Esophagus mucosa (tissue), 1 donor: ENCODE measurements at places on chromosomes 7 and 10.
A peak's percentile ranks its signal among the peaks of the same experiment; 100 is the strongest.

- ATAC-seq = no peak
Measured at GRCh38 chr10:26721561-26721960, 24.1 kb downstream of the PDSS1 start.

- no peak for ATAC-seq
Measured at GRCh38 chr7:10584886-10585285, 388.8 kb upstream of the PHF14 start.

GRCh38 chr7:78159545-78159944, 361.0 kb downstream of the PHTF2 start:
- ATAC-seq = no peak

DNA sequence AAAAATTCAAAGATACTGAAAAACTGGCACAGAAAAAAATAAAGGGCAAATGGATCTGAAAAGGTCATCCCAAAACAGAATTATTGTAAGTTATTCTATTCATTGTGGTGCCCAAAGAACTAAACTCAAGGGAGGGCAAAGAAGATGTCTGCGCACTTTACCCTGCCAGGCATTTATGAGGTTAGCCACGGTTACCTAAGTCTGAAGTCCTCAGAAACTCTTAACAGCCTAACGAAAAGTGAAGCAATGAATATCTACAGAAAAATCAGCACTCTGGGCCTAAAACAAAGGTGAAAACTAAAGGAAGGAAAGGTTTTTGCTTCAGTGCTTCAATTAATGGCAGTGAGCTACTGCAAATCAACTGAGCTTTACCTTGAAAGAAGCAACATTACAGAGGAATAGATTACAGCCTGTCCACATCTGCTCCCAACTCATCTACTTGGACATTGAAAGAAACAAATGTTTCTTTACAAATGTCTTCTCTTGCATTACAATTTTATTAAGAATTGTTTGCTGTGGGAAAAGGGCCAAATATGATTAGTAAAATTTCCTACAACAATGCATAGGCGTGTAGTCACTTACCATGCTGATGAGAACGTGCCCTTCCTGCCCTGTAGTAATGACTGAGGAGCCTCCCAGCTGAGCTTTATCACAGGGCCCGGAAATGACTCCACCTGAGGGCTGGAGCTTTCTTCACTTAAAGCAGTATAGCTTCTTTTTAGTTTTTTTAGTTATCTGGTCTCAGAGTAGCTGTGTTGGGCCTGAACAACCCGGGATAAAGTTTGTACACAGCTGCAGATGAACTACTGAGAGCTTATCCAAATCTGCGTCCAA, at the start of gene TUBAL3:
Gene TUBAL3 (minus strand): TSS at position 621 of the 834 bp plus-strand sequence. CDS start 36 bp downstream, at position 585.
- peak; percentile 94 for ATAC-seq

DNA sequence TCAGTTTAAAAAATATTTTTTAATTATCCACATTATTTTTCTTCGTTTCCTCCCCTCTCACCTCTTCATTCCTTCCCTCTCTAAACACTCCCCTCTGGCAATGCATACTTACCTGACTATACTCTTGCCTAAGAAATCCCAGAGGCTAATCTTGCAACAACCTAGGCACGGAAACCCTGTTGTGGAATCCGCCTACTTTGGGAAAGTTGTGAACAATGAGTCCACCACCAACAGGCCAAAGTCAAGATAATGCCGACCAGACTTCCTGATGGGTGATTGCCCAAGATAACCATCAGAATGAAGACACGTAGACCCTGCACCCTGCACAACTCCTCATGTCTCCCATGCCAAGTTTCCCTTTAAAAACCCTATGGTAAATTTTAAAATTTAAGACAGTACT, 521.5 kb downstream of the KIF20B start:
- ATAC-seq = no peak

DNA sequence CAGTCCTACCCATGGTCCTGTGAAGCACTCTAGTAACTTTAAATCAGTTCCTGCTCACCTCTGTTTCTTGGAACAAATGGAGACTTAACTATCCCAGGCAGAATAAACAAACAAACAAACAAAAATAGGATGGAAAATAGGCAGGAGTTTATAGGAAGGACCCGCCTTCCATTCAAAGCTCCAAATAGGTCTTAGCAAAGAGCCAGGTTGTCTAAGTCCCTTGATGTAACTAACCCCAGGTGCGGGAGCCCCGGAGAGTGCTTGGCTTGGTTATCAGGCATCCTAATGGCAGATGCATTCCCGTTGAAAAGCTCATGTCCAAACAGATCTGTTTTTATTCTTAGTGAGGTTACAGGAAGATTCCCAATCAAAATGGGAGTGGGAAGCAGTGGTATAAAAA, 2.2 kb downstream of the IFIT2 start:
- ATAC-seq = no peak

GRCh38 chr10:51879238-51879637, 179.8 kb upstream of the CSTF2T start:
- peak; percentile 99 for ATAC-seq
